ENCODE measurements at places on chromosomes 2 and 18.

GRCh38 chr18:79944746-79945117, 6.7 kb downstream of the SLC66A2 start:
- peak; percentile 20 for DNase-seq

DNA sequence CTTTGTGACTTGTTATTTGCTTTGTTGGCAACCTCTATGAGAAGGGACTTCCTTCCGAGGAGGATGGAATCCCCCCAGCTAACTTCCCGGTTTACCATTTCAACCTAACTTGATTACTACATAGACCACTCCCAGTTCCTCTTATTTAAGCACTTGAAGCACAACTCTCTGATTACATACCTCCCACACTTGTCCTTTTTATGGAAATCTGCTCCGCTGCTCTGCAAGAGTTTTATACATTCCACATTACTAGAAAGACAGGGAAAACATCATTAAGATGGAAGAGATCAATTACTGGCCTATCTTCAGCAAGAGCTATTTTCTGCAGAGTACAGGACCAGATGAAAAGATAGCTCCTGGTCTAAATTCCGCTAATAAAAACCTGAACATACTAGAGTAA, 160.0 kb upstream of the PGAP1 start:
- DNase-seq: peak; percentile 8

- peak; percentile 59 for DNase-seq
Measured at GRCh38 chr18:42053188-42053781, 98.3 kb downstream of the PIK3C3 start.

DNA sequence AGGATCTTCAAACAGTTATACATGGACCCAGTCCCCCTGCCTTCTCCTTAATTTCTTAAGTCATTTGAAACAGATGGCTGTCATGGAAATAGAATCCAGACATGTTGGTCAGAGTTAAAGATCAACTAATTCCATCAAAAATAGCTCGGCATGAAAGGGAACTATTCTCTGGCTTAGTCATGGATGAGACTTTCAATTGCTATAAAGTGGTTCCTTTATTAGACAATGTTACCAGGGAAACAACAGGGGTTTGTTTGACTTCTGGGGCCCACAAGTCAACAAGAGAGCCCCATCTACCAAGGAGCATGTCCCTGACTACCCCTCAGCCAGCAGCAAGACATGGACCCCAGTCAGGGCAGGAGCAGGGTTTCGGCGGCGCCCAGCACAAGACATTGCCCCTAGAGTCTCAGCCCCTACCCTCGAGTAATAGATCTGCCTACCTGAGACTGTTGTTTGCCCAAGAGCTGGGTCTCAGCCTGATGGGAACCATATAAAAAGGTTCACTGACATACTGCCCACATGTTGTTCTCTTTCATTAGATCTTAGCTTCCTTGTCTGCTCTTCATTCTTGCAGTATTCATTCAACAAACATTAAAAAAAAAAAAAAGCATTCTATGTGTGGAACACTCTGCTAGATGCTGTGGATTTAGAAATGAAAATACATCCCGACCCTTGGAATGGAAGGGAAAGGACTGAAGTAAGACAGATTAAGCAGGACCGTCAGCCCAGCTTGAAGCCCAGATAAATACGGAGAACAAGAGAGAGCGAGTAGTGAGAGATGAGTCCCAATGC, 4.6 kb downstream of the TTR start:
- no peak for DNase-seq

DNA sequence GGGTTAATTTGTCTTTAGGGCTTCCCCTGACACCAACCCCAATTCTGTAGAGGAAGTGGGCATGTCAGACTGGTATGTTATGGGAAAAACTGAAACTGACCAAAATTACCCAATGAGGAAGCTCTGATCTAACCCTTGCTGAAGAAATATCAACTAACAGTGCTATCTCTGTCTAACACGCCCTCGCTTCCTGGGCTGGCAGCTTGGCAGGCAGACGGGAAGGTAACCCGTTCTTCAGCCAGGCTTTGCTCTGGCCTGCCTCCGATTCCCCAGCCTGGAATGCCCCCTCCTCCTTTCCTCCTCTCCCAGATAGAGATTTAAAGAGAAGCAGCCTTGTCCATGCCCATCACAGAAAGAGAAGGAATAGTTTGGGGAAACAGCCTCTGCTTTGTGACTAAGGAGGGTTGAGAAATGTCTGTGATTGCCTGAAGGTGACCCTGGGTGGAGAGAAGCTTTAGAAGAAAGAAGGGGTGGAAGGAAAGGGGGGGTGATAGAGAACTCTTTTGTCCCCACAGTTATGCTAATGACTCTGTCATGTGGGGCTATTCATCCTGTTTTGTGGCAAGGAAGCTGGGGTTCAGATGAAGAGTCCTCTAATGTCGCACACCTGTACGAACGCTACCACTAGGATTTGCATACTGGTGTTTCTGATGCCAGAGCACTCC, 15.4 kb downstream of the HK2 start:
- DNase-seq: peak; percentile 69

- DNase-seq: no peak
Measured at GRCh38 chr2:169210917-169211316, 141.6 kb downstream of the DHRS9 start.

DNA sequence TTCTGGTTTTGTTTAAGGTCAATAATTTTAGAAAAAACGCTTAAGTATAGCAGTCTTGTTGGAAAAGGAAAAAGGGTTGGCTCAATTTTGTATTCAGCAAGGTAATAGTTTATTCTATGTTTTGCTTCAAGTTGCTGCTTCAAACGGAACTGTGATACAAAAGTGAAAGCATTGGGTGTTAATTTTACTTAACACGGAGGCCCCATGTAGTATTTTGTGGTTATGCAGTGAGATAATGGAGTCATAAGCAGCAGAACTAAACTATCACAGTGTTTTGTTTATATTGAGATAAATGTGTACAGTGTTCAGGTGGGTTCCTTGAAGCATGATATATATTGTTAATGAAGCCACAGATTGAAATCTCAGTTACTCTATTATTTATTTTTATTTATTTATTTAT, 67.0 kb upstream of the LYPD6B start:
- peak; percentile 8 for DNase-seq

- DNase-seq: no peak
Measured at GRCh38 chr18:55781481-55781957, 193.5 kb upstream of the TCF4 start.

DNA sequence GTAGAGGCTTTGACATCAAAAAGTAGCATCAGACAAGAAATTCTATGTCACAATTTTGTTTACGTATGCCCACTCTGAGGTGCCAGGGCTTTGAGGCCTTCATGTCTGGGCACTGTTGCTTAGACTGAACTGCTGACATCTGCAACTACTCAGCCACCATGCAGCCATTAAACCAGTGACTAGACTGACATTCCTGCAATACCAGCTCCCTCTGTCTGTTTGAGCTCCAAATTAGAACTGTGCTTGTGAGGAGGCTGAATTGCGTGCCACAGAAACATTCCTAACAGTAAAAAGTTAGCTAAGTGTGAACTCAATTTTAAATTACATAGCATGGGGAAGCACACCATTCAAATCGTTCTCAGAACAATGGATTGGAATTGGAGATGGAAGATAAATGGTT, 163.2 kb downstream of the INSIG2 start:
- no peak for DNase-seq

DNA sequence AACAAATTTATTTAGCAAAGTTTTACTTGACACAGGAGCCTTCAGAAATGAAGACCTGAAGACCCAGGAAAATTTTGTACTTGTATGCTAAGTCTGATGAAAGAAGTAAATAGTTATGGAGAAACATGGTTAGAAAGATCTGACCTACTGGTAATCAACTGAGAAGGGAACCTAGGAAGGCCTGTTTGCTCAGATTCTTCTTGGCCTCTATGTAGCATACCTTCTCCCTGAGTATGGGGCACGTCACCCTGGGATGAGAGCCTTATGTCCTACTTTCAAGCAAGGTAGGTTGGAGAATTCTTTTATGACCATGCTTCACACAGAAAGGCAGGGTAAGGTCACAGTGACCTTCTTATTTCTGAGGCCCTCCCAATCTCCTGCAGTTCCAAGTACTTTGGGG, 178.6 kb upstream of the CREB1 start:
- DNase-seq: no peak

DNA sequence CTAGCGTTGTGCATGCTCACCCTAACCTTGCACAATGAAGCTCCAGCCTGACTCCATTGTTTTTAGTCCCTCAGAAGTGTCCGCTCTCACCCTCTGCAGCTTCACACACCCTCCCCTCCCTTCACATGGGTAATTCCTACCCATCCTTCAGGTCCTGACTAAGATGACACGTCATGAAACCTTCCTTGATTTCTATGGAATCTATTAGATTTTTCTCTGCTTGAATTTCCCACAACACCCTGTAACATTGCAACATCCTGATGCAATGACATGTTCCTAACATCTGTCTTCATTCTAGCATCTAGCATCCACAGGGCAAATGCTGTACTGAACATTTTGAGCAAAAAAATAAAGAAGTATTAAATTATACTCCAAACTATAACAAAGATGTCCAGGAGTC, 77.0 kb upstream of the PID1 start:
- no peak for DNase-seq

- DNase-seq: no peak
Measured at GRCh38 chr2:84815146-84815545, 65.7 kb downstream of the TRABD2A start.

- no peak for DNase-seq
Measured at GRCh38 chr2:155815851-155816250, 516.7 kb downstream of the NR4A2 start.

GRCh38 chr2:61647044-61647443, 108.9 kb upstream of the XPO1 start:
- DNase-seq: no peak

- DNase-seq: no peak
Measured at GRCh38 chr18:74936343-74936742, 272.6 kb downstream of the PTGR3 start.

DNA sequence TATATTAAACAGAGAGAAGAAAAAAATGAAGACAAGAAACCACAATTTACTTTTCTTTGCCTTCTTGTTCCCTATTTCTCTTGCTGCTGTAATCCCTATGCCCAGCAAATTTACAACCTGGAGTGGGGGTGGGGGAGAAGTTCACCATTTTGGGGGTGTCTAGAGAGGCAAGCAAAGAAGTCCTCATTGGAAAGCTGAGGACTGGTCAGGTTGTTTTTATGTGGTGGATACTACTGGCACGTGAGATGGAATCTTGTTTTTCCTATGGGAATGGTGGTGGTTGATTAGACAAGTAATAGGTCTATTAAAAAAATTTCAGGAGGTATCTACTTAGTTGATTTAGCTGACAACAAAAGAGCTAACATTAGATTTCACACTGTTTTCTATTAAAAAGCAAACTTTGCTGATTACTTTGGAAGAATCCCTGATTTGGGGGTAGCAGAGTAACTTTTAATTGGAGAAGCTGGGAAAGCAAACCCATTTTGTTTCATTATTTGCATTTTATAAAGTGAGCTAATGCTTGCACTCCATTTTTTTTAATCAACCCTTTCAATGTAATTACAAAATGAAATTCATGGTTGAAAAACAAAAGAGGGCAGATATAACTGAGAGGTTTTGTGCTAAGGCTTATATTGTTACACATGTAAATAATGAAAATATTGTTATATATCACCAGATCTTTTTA, 6.0 kb downstream of the POU3F3 start:
- no peak for DNase-seq

GRCh38 chr2:102082571-102083392, 59.8 kb upstream of the IL1R1 start:
- DNase-seq: peak; percentile 34

- DNase-seq: no peak
Measured at GRCh38 chr18:80009661-80010550, 21.5 kb upstream of the TXNL4A start.

- no peak for DNase-seq
Measured at GRCh38 chr2:136375017-136375901, 257.3 kb upstream of the CXCR4 start.

DNA sequence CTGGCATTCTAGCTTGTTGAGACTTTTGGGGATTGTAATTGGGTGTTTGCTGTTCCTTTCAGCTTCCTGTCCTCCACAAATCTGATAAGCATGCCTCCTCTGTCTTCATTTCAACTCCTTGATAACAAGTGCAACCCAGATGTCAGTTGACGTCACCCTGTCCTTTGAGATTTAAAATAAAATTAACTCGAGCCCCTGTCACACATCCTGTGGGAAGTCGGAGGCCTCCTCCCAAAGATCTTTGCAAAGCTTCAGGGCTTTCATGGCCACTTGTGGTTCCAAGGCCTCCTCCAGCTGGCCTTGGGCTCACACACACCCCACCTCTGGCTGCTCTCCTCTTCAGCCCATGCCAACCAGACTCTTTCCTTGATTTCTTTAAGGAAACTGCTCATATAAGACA, 69.9 kb upstream of the ITGA6 start:
- no peak for DNase-seq

- DNase-seq: no peak
Measured at GRCh38 chr2:3268705-3269029, 109.0 kb downstream of the EIPR1 start.

DNA sequence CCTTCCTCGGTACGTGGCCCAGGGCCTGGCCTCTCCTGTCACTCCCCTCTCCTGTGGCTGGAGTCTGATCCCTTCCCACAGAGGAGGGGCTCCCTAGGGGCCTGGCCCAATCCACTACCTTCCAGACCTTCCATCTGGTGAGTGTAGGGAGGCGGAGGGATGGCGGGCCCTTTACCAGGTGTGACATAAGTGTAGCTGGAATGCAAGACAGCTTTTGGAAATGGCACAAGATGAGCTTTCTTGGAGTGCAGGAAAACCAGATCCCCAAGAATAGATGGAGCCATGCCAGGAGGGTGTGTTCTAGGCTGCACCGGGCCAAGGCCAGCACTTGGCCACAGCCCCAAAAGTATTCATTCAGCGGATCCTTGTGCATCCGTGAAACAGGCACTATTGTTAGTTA, 30.1 kb downstream of the IGFBP5 start:
- DNase-seq: no peak

GRCh38 chr2:85888020-85888683, 638 bp downstream of the ST3GAL5 start:
- peak; percentile 23 for DNase-seq

DNA sequence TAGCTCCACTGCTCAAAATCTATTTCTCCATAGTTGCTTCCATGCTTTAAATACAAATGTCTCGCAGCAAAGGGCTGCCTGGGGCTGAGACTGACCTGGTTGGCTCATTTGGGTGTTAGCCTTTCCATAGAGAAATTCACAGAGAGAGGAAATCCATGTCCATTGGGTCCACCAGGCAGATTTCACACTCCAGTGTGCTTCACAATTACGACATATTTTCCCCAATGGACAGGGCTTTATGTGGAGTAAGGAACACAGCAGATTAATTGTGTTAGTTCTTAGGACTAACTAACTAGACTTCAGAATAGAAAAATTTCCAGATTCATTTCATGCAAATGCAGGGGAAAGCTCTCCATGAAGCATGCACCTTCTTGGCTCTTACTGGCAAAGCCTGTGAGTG, 180.7 kb downstream of the FBXO15 start:
- DNase-seq: no peak

DNA sequence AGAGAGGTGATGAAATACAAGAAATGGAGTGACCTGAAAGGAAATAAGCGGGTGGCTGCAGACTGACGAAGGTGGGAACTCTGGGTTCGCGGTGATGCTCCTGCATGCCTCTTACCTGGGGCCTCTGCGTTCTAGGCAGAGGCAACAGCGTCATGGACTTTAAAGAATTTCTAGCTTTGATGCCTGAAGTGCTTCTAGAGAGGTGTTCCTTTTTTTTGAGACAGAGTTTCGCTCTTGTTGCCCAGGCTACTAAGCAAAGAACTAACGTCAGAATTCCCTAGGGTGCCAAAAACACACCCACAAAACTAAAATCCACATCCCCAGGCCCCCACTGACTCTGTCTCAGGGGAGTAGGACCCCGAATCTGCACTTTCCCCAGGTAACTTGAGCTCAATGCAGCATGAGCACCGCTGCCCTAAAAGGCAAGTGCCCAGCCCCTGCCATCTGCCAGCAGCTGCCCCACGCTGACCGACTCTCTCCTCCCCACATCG, 110.5 kb upstream of the ID2 start:
- DNase-seq: no peak

GRCh38 chr2:74979844-74980243, 21.4 kb downstream of the POLE4 start:
- no peak for DNase-seq
